ENCODE measurements at places on chromosomes 7 and 10. TPM values are rescaled to one million over a fixed set of nuclear protein-coding genes. Genes with fewer than 3 reads are reported as not detected.

- H3K27me3 ChIP-seq: no peaks in the 10 kb centered on the region
- no peaks in the 10 kb centered on the region for H3K4me1 ChIP-seq
- H3K27ac ChIP-seq: peak overlapping the region; percentile 100
- H3K36me3 ChIP-seq: no peaks in the 10 kb centered on the region
Measured at GRCh38 chr10:17200001-17200911, 1.2 kb downstream of the TRDMT1 start.

GRCh38 chr7:92292981-92293380 lies 47.2 kb downstream of the ANKIB1 start:
- H3K36me3 ChIP-seq: peaks cover 19% of the 10 kb centered on the region
- no peak overlapping the region for H3K4me3 ChIP-seq
- H3K27me3 ChIP-seq: no peaks in the 10 kb centered on the region

DNA sequence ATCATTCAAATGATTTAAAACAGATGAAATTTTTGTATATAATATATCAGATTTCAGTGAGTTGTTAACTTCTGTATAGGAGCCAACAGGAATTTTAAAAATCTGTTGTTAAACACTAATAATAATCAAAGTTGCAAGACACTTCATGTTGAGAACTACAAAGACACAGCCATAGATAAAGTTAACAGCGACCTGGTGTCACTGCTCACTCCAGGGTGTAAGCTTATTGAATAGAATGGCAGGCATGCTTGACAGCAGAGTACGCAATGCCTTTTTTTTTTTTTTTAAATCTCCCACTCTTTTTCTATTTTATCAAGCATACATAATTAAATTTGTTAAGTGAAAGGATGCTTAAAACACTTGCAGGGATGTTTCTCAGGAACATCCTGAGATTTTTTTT lies 32.0 kb downstream of the PCDH15 start:
- H3K4me1 ChIP-seq: peaks cover 4% of the 10 kb centered on the region
- no peak overlapping the region for H3K27ac ChIP-seq
- no peaks in the 10 kb centered on the region for H3K36me3 ChIP-seq
- no peak overlapping the region for H3K4me3 ChIP-seq
- no peak for DNase-seq

NMT2 gene
- total RNA-seq: 21.9 TPM

TMEM139 gene
- total RNA-seq: 1.2 TPM

SVIL gene
- total RNA-seq: 20.3 TPM

All from endodermal cell (in vitro differentiated cells).